ENCODE measurements at places on chromosomes 3 and 15.

DNA sequence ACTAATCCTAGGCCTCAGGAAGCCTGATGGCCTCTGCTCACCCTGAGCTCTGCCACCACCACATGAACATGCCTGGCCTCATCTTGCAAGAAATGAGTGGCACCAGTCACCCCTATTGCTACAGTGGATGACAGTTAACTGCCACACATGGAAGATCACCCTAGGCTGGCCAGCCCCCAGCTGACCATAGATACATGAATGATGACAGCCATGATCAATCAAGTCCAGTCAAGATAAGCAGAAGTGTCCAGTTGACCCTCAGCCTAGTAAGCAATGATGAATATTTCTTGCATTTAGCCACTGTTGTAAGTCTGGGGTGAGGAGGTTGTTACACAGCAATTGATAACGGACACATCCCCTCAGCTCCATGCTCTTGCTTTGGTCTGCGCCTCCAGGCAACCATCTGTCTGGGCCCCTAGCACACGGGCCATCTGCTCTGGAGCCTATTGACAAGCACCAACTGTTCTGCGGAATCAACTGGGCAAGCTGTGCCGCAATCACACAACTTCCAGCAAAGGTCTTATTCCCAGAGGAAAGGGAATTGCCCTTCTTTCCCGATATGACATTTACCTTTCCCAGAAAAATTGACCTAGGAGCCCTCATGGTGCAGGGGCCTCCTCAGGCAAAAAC, 2.2 kb upstream of the LYZL4 start:
- peak; percentile 56 for DNase-seq

GRCh38 chr3:157429708-157430107, 6.9 kb upstream of the PTX3 start:
- no peak for DNase-seq

DNA sequence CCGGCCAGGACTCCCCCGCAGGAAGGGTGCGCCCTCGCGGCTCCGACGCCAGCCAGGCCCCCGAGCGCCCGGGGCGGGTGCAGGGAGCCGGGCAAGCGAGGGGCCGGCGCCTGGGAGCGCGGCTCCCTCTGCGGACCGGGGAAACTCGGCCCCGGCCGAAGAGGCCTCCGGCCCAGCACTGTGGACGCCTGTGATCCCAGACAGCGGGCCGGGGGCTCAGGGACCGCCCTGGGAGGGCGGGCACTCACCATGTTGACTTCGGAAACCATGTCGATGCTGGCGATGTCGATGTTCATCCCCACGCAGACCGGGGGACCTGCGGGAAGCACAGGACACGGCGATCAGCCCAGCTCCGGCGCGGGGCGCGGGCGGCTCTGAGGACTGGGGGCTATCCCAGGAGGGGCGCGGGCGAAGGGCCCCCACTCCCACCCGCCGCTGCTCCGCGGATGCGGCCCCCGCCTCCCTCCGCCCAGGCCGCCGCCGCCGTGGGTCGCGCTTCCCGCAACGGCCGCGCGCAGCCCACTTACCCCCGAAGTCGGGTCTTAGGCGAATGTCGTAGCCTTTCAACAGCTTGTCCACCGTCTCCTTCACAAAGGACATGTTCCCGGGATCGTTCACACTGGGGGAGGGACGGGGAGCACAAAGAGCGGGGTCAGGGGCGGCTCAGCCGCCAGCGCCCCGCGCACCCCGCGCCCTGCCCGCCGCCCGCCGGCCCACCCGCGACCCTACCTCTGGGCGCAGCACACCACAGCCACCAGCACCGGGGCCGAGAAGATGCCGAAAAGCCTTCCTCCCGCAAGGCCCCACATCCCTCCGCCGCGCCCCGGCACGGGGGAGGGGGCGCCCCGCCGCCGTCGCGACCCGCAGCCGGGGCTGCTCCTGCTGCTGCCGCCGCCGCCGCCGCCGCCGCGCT, at the start of gene GABRB3:
GABRB3 (minus strand) TSS at position 913 of the 913 bp plus-strand sequence.
- DNase-seq: peak; percentile 55

GRCh38 chr3:177729956-177730681, 532.8 kb upstream of the TBL1XR1 start:
- peak; percentile 88 for DNase-seq

- no peak for DNase-seq
Measured at GRCh38 chr3:14242490-14243311, 64.1 kb downstream of the LSM3 start.

- no peak for DNase-seq
Measured at GRCh38 chr3:13163848-13164382, 90.7 kb upstream of the IQSEC1 start.

GRCh38 chr3:47512416-47513124, 942 bp downstream of the ELP6 start:
- peak; percentile 24 for DNase-seq

GRCh38 chr15:38029736-38030135, 95.3 kb downstream of the TMCO5A start:
- no peak for DNase-seq

All from glutamatergic neuron (in vitro differentiated cells).